ENCODE measurements at places on chromosomes 7 and 10. TPM values are rescaled to one million over a fixed set of nuclear protein-coding genes. Genes with fewer than 3 reads are reported as not detected.

Gene ADIRF
- total RNA-seq, result 2.8 TPM

Gene AGAP9
- total RNA-seq, result 14.4 TPM

Gene MET
- total RNA-seq, result 44.5 TPM

Gene MDH2
- 175 TPM for total RNA-seq

Gene STEAP1B
- 55.4 TPM for total RNA-seq

Gene NAT16
- not detected for total RNA-seq

Gene AKR1D1
- total RNA-seq, result not detected

Gene GCK
- 0.51 TPM for total RNA-seq

All from endothelial cell of umbilical vein (primary cell).